Activated CD8-positive, alpha-beta memory T cell treated with anti-CD3 and anti-CD28 coated beads for 1 hour (primary cell): ENCODE measurements at places on chromosomes 11 and 22.
A peak's percentile ranks its signal among the peaks of the same experiment; 100 is the strongest.

- DNase-seq = no peak
Measured at GRCh38 chr11:44531116-44531504, 34.4 kb upstream of the CD82 start.

GRCh38 chr11:35304386-35304775, 115.0 kb downstream of the SLC1A2 start:
- DNase-seq = no peak

DNA sequence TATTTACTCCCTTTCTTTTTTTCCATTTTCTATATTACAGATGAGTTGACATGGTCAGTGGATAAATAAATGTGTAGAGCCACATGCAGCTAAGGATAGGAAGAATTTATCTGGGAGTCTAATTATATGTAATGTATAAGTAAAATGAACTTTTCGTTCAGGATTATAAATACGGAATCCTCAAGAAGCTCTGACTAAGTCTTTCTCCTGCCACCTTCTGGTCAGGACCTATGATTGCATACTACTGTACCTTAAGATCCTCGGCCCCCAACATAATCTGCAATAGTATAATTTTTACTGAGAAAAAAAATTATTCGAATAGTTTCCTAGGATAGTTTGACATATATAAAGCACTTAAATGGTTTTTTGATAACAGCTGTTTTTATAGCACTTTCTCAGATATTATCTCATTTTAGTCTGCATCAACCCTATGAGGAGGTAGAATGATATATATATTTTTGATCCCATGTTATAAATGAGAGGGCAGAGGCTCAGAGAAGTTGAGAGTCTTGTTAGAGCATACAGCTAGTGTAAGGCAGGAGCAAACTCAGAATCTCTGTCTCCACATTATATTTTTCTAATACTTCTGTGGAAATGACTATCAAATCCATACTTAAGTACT, 36.1 kb downstream of the CCDC90B start:
- DNase-seq = no peak

DNA sequence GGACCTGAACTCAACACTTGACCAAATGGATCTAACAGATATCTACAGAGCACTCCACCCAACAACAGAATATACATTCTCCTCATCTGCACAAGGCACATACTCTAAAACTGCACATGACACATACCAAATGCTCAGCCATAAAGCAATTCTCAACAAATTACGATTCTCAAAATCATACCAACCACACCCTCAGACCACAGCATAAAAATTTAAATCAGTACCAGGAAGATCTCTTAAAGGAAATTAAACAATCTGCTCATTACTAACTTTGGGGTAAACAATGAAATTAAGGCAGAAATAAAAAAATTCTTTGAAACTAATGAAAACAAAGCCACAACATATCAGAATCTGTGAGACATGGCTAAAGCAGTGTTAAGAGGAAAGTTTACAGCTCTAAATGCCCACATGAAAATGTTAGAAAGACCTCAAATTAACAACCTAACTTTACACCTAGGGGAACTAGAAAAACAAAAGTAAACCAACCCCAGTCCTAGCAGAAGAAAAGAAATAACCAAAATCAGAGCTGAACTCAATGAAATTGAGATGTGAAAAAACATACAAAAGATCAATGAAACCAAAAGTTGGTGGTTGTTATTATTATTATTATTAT, 37.2 kb downstream of the TMEM123 start:
- no peak for DNase-seq

GRCh38 chr22:24144778-24145085, 36.6 kb upstream of the SUSD2 start:
- DNase-seq = no peak

DNA sequence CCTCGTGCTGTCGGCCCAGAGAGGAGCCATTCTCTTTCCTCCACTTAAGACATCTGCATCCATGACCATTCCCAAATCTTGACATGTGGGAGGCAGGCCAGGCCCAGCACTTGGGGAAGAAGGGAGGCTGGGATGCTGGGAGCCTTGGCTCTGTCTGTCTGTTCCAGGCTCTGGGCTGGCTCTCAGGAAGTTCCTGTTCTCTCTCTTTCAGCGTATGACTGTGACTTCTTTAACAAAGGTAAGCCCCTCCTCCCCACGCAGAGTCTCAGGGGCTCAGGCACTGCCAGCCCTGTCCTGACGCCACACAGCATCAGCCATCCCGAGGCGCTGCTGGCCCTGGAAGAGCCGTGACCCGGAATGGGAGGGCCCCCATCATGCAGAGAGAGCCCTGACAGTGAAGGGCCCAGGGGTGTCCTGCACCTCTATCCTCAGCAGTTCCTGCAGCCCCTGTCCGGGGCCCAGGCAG, 52.4 kb downstream of the OTOG start:
- no peak for DNase-seq

GRCh38 chr11:28303477-28304191, 195.4 kb downstream of the METTL15 start:
- no peak for DNase-seq

DNA sequence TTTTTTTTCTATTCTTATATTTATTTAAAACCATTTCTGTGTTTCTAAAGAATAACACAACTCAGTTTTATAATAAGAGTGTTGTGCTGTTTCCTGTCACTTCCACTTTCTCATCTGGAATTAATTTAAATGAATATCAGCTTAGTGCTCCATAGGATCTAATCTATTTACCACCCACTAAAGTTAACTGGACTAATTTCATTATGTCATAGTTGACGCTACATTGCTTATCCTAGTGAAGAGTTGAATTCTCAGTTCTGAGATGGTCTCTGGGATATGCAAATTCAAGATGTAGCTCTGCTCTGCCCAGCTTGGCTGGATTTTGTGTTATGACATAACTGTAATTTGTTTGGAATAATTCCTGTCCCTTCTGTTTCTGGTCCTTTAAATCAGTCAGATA, 380.1 kb downstream of the METTL15 start:
- no peak for DNase-seq

DNA sequence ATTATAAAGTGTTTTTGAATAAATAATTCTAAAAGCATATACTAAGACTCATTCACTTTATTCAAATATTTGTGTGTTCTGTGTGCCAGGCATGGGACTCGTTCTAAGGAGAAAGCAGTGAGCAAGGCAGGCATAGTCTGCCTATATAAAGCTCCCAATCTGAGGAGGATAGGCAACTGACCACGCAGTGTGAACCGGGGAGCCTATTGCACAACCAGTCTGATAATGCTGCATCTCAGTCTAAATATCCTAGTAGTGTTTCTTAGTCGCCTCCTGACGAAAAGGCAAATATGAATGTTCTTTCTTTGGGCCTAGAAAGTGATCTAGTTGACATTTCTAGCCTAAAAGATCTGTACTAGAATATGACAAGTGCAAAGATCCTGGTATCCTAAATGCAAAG, 98.3 kb downstream of the C11orf65 start:
- no peak for DNase-seq

DNA sequence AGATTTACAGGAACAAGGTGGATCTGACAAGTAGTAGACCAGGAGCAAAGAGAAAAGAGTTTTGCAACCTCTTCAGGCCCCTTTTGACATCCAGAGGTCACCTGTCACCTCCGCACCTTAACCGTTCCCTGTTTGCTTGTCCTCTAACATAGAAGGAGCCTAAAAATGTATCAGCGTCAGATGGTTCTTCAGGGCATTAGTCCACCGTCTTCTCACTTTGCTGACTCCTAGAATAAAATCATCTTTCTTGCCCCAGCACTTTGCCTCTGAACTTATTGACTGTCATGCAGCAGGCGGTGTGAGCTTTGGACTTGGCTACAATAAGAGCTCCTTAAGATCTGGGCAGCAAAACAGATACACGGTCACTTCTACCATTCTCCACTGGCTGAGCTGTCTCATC, 339.7 kb upstream of the B3GAT1 start:
- no peak for DNase-seq

DNA sequence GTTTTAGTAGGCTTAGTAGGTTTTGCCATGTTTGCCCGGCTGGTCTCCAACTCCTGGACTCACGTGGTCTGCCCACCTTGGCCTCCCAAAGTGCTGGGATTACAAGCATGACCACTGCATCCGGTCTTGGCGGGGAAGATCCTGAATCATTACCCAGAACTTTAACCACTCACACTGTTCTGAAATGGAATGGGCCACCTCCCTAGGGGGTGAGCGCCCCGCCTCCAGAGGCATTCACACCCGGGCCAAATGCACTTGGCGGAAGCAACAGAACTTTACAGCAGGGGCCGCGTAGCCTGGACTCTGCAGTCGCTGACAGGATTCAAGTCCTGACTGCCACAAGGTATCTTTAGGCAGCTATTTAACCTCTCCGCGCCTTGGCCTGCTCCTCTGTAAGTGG, 5.4 kb downstream of the CCDC86 start:
- no peak for DNase-seq

GRCh38 chr11:72305077-72305476, 61.1 kb upstream of the PHOX2A start:
- no peak for DNase-seq

DNA sequence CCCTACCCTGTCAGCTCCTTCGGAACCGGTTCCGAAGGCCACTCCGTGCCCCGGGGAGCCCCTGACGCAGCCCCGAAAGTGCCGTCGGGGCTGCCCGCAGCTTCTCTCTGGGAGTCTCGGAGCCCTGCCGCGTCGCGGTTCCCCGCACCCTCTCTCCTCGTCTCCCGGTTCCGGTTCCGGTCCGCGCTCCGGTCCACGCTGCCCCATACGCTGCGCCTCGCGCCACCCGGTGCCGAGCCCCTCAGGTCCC, 618 bp downstream of the MTA2 start:
- no peak for DNase-seq

GRCh38 chr11:76850815-76851214, 9.9 kb upstream of the ACER3 start:
- no peak for DNase-seq

- no peak for DNase-seq
Measured at GRCh38 chr11:103525069-103525468, 415.8 kb downstream of the DYNC2H1 start.

DNA sequence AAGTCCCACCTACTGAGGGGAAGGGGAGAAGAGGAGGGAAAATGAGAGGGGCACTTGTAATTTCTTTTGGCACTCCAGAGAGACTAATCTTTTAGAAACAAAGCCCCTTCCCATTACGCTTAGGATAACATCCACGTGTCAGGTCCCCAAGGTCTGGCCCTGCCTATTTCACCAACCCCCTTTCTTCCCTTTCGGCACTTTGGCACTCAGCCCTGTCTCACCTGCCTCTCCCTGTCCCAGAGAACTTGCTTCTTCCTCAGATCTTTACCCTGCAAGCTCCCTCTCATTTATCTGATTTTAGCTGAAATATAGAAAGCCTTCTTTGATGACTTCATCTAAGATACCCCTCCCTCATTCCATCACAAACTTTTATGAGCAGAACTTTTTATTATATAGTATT, 55.5 kb downstream of the RASSF10 start:
- DNase-seq = no peak

DNA sequence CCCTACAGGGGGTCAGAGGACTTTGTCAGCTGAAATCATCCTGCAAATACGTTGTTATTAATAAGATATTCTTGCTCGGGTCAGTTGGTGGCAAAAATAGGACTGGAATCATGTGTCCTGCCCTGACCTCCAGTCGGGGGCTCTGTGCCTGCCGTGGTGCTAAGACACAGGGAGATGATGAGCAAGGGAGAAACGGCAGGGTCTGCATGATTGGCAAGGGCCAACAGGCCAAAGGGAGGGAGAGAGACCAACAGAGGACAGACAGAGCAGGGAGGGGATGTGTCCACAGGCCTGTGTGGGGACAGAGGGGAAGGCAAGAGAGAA, 10.4 kb upstream of the TSKU start:
- no peak for DNase-seq

- DNase-seq = no peak
Measured at GRCh38 chr11:2375341-2375853, 1.7 kb upstream of the CD81 start.

DNA sequence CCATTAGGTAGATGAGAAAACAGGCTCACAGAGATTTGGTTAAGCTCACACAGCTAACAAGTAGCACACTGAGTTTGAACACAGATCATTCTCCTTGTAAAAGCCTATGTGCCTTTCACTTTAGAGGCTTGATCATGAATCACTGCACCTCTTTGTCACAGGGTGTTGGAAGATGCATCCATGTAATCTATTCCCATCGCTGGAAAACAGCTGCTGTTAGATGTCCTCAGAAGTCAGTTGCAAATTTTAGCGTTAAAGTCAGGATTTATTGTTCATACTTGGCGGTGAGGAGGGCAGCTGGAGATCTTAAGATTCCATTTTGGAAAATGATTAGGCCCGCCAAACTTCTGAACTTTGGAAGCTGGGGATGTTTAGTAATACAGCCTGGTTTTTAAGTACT, 2.6 kb downstream of the CNTF start:
- DNase-seq = no peak

DNA sequence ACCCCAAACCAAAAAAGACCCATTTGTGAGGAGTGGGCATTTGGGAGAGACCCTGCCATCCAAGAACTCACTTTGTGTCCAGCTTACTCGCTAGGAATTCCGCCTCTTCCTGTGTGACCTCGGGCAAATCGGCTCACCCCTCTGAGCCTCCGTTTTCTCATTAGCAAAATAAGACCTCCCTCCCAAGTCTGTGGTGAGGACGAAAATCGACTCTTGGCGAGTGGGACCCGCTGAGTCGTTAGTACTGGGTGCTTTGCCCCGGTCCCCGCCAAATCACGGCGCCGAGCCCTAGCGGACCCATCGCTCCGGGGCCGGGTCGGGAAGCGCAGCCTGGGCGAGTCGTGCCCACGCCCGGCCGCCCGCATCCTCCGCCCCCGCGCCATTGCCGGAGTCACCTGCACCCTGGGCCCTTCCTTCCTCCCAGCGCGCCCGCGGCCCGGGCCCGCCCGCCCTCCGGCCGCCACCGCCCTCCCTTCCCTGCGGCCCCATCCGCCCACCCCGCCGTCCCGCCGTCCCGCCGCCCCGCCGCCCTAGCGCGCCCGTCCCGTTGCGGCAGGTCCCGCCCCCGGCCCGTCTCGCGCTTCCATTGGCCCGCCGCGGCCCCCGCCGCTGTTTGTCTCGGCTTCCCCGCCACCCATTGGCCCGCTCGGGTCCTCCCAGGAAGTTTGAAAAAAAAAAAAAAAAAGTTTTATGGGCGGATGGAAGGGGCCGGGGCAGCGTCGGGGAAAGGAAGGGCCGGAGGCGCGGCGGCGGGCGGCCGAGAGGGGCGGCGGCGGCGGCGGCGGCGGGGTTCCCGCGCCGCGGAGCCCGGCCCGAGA, 48.9 kb downstream of the TRIOBP start:
- peak; percentile 56 for DNase-seq
